D721Med (cell line): ENCODE measurements at places on chromosomes 11 and 22.

- DNase-seq, result no peak
Observed at GRCh38 chr11:64268025-64268892, 16.2 kb downstream of the BAD start.

- no peak for DNase-seq
Observed at GRCh38 chr11:65432686-65433582, 10.3 kb downstream of the NEAT1 start.

GRCh38 chr22:41524809-41525449 is 19.3 kb downstream of the POLR3H start:
- DNase-seq, result no peak

DNA sequence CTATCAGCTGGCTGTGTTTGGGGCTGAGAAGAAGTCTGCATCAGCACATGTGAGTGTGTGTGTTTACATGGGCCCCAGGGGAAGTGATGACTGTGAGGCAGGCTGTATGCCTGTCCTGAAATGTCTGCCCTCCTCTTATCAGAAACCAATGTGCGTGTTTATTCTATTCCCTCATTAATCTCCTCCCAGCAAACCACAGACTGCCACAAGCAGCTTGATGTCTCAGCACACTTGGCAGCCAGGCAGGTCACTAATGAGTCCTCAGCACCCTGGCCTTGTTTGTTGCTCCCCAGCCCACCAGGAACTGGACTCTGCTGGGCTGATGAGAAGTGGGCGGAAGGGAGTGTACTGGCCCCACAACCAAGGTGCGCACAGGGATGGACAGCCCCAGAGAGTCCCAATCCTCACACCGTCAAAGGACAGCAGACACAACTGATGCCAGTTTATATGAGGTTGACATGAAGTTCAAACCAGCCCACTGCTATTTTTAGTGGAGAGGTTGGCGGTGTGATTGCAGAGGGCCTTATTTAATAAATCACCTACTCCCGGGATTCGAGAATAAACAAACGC is 225.8 kb downstream of the ETS1 start:
- DNase-seq, result no peak

- no peak for DNase-seq
Observed at GRCh38 chr11:58934945-58935513, 4.3 kb upstream of the GLYATL1 start.

DNA sequence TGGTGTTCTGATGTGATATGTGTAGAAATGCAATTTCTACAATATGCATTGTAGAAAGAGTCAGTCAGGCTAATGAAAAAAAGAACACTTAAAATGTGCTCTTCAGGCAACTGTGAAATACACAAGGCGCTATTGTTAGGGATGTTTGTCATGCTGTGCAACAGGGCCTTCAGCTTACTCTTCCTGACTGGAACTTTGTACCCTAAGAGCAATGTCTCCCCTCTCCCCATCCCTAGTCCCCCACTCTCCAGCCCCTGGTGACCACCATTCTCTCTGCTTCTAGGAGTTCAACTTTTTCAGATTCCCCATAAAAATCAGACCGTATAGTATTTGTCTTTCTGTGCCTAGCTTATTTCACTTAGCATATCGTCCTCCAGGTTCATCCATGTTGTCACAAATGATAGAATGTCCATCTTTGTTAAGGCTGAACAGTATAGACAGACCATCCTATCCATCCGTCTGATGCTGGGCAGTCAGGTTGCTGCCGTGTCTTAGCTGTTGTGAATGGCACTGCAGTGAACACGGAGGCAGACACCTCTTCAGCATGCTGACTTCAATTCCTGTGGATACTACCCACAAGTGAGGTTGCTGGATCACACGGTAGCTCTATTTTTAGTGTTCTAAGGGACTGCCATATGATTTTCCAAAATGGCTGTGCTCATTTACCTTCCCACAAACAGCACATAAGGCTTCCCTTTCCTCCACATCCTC is 10.7 kb downstream of the NDUFV1 start:
- no peak for DNase-seq

GRCh38 chr11:61771195-61771894 is 18.9 kb downstream of the MYRF start:
- no peak for DNase-seq
